Activated CD4-positive, CD25-positive, alpha-beta regulatory T cell (primary cell): ENCODE measurements at places on chromosomes 3 and 15.

GRCh38 chr3:187077085-187077484 lies 62.2 kb downstream of the RPL39L start:
- DNase-seq, result no peak

GRCh38 chr3:24513463-24513862 lies 18.8 kb upstream of the THRB start:
- no peak for DNase-seq

- DNase-seq, result no peak
Observed at GRCh38 chr15:96285305-96285704, 45.2 kb upstream of the NR2F2 start.

DNA sequence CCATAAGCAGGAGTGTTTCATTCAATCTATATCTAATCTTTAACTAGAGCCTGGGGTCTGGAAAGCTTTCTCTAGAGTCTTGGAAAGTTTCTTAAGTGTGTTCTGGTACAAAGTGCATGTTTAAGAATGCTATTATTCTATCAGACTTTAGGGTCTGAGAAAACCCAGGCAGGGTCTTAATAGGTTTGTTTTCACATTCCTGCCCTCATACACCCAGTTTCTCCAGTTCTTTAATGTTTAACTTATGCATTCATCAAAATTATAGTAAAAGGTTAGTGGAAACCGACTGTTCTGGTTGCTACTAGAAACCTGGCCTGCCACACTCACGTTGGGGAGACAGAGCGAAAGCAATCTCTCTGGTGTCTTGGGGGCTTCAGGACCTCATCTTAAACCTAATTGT lies 102.9 kb upstream of the WDR72 start:
- no peak for DNase-seq

- no peak for DNase-seq
Observed at GRCh38 chr3:27526614-27527315, 42.6 kb upstream of the SLC4A7 start.

DNA sequence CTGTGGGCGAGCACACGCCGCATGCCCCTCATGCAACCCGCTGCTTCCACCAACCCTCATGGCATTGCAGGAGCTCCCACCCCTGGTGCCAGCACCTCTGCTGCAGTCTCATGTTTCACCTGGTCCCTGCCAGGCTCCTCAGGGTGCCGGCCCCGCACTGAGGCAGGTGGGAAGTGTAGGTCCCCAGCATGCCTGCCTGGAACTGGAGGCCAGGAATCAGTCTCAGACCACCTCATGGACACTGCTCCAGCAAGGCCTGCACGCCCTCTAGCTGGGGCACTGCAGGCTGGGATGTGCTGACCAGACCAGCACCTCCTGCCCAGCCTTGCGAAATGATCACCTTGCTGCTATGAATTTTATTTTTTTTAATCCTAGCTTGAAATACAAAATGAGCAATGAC lies 39.1 kb downstream of the OCA2 start:
- DNase-seq, result no peak

DNA sequence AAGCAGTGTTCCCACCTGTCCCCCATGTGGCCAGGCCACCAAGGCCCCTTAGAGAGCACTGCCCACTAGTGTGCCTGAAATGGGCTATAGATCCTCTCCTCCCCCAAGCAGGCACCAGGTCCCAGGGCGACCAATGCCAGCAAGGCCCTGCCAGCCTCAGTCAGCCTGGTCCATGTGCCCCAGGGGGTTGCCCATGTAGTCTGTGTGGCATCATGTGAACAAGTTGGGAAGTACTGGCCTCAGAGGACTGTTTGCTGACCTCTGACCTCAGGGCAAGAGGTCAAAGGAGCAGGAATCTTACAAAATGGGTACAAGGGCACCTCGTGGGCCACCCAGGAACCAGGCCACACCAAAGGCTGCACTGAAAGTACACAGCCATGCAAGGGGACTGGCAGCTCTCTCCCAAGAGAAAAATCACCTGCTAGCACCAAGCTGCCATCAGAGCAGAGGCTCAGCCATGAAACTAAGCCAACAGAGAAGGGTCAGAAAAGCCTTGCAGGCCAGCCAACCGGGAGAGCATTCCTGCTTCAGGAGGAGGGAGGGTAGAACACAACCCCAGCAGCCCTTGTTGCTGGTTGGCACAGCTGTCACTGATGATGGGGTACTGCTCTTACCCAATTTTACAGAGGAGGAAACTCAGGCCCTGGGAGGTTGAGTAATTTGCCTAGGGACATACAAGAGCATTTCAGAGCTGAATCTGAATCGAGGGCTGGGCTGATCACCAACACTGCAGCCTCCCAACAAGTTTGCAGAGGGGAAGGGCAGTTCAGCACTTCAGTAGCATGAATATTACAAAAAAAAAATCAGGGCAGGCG lies 5.2 kb upstream of the FURIN start:
- DNase-seq, result no peak

DNA sequence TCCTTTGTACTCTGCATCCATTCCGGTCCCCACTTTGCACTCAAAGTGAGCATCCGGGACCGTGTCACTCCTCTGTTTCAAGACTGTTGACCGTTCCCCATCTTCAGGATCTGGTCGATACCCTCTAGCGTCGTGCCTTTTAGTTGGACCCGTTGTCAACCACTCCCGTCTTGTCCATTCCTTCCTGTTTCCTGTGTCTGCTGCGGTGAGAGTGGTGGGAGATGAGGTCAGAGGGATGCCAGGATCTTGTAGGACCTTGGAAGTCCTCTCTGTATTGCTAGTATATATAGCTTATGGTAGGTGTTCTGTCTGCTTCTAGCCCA lies 624 bp downstream of the BRK1 start:
- DNase-seq, result no peak

DNA sequence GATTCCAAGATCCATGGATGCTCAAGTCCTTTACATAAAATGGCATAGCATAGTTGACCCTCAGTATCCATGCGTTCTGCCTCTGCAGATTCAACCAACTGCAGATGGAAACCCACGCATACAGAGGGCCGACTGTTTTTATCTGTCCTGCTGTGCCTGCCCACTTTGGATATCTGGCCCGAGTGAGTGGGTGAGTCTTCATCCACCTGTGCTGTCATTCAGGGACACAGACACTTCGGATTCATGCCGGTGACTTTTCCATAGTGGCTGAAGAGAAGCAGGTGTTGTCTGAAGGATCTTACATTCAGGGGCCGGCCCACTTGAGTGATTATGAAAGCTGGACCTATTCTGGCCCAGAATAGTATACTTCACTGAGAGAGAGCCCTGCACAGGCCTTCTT lies 85.1 kb downstream of the RYR3 start:
- no peak for DNase-seq

DNA sequence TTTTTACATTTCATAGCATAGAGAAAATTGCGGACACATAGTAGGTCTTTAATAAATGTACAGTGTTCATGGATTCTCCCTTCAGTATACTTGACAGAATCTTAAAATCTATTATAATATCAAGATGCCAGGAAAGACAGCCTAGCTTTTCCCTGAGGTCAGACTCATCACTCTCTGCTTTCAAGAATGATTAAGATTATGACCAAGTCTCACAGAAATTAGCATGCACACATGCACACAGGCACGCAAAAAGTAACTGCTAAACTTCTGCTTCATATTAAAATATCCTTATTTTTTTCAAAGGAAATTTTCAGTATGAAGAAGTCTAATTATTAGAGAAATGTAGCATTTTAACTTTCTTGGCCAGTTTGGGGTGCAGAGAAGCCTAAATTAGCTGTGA lies 493.8 kb upstream of the NECTIN3 start:
- DNase-seq, result no peak

- DNase-seq, result no peak
Observed at GRCh38 chr3:6532101-6532500, 328.8 kb upstream of the GRM7 start.

DNA sequence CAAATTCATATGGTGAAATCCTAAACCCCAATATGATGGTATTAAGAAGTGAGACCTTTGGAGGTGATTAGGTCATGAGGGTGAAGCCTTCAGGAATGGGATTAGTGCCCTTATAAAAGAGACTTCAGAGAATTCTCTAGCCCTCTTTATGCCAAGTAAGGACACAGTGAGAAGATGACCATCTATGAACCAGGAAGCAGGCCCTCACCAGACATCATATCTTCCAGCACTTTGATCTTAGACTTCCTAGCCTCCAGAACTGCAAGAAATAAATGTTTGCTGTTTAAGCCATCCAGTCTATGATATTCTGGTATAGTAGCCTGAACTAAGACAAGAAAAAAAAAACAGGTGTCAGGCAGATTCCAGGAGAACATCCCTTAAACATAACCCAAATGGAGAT lies 45.9 kb upstream of the AP4E1 start:
- no peak for DNase-seq

DNA sequence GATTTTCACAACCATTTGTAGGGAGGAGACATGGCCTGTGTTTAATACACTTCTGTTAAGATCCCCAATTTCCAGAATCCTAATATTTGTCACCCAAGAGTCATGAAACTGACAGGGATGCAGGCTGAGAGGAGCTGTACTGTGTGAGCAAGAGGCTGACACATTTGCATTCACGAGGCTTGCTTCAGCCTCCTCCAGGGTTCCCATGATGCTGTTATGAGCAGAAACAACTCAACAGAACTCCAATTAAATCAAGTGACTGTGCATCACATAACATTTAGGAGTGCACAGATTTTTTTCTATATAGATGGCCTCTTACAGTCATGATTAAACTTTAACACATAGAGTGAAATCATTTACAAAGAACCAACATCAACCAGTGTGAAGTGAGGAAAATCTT lies 292.3 kb upstream of the STT3B start:
- no peak for DNase-seq

DNA sequence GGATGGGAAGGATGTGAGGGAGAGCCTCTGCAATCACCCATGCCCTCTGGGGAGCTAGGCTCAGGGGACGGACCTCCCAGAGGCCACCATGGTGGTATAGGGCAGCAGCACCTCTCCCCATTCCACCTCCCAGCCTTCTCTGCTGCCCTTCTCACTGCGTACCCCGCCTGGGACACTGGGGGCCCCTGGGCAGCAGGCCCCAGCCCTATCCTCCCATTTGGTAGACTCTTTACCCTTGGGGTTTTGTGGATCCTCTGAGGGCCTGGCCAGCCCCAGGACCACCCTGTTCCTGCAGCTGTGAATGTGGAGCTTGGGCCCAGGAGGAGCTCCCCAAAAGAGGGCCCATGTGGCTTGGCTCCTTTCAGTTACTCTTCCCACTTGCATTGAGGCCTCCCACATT lies 131.9 kb downstream of the DNAJB8 start:
- no peak for DNase-seq

- DNase-seq, result no peak
Observed at GRCh38 chr3:139778682-139779233, 101.0 kb upstream of the NMNAT3 start.

DNA sequence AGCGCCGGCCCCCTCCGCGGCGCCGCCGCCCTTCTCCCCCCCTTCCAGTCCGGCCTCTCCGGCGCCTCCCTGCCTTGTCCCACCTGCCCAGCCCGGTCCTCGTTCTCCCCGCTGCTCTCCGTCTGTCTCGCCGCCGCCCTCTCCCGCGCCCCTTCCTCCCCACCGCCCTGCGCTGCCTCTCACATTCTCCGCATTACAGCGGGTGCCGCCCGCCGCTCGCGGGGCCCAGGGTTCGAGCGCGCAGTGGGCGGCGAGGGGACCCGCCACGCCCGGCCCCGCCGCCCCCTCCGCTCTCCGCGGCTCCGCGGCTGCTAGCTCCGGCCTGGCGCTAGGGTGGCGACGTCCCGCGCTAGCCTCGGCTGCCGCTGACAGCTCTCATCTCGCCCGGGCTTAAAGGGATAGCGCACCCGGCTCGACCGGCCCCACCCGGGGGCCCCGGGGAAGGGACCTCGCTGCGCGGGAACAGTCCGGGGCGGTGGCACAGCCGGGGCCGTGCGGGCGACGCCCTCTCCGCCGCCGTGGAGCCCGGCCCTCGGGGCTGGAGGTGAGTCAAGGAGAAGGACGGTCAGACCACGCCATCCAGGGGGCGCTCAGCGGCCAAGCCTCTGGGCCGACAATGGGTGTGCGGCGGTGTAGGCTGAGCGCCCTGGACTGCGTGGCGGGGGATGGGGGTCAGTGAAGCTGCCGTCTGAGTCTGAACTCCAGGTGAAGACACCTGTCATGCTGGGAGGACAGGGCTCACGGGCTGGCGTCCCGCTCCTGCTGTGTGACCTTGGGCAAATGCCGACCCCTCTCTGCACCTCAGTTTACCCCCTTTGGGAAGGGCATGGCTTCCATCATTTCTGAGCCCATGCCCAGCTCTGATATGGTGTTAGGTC lies 187.4 kb upstream of the LINGO1 start:
- DNase-seq, result no peak

- no peak for DNase-seq
Observed at GRCh38 chr3:114518206-114518808, 224.5 kb downstream of the TIGIT start.

DNA sequence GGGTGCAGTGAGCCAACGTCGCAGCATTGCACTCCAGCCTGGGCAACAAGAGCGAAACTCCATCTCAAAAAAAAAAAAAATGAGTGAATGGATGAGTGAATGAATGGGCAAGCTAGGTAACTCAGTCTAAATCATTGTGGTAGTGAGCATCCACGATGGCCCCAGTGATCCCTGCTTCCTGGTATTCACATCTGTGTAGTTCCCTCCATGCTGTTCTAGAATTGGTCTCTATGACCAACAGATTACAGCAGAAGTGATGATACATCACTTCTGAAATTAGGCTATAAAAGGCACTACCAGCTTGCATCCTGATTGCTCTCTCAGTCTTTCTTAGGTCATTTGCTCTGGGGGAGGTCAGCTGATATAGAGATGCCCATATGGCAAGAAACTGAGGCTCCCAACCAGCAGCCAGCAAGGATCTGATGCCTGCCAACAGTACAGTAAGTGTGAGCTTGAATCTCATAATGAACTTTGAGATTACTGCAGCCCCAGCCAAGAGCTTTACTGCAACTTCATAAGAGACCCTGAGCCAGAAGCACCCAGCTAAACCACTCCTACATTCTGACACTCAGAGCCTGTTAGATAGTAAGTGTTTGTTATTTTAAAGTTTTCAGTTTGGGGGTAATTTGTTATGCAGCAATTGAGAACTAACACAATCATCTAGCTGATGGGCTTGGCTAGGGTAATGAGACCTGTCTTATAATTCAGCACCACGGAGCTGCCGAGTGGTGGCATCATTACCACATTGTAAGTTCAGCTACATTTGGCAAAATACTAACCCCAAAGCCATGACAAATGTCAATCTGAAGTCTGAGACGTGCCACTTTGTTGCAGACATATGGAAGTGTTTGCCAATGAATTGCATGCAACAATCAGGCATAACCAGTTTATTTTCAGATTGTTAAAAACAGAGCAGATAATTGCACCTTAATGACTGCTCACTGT lies 53.0 kb downstream of the KLHL6 start:
- no peak for DNase-seq

DNA sequence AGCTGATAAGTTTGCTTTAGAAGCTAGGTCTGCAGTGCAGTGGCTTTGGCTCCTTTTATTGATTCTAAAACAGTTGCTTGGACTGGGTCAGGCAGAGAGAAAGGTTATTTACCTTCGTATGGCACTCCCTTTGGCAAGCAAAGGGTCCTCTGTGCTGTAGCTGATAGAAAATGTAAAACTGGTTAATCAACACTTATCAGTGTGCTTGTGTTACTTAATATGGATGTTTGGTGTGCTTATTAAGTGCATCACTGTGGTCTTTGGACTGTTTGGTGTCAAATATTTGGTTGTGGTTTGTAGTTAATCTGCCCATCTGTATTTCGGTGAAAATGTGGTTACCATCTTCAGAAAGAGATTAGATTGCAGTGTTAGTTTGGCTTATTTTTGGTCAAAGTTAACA lies 16.0 kb downstream of the UBE2E2 start:
- DNase-seq, result no peak
